ENCODE measurements at places on chromosomes 5 and 9.

- no peak for DNase-seq
These were observed 330.5 kb upstream of the ZNF462 start for GRCh38 chr9:106532306-106533015.

DNA sequence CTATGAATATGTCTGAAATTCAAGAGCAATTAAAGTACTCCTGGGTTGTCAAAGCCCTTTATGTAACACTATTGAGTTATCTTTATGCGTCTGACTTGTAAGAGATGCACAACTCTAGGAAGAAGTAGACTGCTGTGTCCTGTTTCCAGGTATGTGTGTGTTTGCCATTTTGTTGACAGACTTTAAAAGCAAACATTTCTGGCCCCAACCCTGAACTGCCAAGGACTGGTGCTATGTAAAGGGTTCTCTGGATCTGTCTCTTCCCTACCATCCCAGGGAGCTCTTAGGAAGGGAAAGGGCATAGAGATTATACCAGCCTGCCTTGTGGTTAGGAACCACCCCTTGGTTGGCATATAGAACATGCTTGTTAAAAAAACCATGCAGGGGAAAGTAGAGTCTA lies 12.1 kb downstream of the SLC22A5 start:
- DNase-seq = no peak

GRCh38 chr5:127993476-127993875 lies 90.1 kb upstream of the SLC12A2 start:
- DNase-seq = no peak

DNA sequence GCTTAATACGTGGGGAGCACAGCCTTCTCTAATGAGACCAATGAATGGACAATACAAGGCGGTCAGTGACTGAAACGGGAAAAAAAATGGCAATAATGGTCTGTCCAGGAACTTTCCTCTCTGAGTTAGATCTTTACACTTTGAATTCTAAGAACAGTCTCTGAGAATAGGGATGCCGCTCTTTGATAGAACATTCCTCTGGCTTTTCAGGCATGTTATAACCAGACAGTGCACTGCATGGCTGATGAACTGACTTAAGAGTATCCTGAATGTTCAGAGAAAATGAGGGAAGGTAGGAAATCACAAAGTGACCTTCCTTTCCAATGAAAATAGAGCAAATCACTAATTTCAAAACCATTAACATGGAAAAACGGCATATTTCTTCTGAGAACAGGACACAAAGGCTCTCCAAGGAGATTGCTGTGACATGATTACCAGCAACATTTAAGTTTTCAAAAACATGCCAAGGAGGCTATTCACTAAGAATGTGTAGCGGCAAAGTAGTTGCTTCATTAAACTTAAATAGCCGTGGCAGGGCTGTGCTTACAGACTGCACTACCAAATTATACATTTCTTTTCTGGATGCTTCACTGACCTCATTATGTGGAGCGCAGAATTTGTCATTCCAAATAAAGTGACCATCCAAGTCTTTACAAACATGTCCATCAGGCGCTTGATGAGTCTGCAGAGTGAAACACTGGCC lies 105.9 kb downstream of the MARCHF3 start:
- no peak for DNase-seq

- no peak for DNase-seq
These were observed 15.4 kb upstream of the AK3 start for GRCh38 chr9:4756420-4756819.

DNA sequence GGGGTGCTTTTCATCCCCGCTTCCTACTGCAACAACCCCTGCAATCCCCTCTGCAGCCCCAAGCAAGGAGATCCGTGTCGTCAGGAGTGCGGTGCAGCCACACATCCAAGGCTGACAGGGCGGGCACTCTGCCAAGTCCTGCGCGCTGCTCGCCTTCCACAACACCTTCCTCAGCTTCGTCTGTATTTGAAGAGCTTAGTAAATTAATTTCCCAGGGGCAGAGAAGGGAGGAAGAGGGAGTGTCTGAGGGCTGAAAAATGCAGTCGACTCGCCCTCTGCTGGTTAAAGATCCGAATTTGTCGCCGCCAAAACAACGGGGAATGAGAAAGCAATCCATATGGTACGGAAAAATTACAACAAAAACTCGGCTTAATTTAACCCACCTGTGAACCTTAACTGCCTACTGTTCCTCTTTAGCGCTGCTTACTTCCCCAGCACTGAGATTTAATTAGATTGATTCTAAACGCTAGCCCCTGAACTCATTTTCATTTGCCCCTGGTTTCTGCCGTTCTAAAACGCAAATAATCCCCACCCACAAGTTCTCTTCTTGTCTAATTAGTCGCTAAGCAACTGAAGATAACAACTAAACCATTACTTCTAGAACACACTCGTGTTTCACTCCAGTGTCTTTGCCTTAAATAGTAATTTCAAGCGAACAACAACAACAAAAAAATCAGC lies 10.9 kb upstream of the PCDHB1 start:
- DNase-seq = peak; percentile 74
